Activated T-cell treated with anti-CD3 and anti-CD28 coated beads for 24 hours (primary cell): ENCODE measurements at places on chromosomes 5 and 9.

DNA sequence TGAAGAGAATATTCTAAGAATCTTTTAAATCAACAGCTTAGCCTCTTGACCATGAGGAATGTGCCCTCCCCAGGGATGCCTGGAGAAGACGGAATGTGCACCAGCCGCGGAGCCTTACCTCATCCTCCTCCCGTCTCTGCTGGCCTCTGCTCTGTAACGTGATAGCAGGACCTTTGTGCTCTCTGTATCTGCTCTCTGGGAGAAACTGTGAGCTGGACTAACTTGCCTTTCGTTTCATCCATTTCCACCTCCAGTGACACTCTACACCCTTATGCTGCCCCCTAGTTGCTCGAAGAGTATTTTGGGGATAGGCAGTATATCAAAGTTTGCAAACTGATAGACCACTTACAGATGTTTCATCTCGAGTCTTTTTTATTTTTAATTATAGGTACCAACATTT, 141.4 kb downstream of the NPR3 start:
- DNase-seq, result no peak

- no peak for DNase-seq
Observed at GRCh38 chr9:33475357-33475756, 1.6 kb upstream of the NOL6 start.

- DNase-seq, result no peak
Observed at GRCh38 chr5:14164164-14165163, 21.3 kb downstream of the TRIO start.

- DNase-seq, result no peak
Observed at GRCh38 chr5:52656569-52657246, 131.0 kb upstream of the ITGA1 start.

GRCh38 chr5:505951-506525, 18.2 kb downstream of the SLC9A3 start:
- DNase-seq, result no peak

DNA sequence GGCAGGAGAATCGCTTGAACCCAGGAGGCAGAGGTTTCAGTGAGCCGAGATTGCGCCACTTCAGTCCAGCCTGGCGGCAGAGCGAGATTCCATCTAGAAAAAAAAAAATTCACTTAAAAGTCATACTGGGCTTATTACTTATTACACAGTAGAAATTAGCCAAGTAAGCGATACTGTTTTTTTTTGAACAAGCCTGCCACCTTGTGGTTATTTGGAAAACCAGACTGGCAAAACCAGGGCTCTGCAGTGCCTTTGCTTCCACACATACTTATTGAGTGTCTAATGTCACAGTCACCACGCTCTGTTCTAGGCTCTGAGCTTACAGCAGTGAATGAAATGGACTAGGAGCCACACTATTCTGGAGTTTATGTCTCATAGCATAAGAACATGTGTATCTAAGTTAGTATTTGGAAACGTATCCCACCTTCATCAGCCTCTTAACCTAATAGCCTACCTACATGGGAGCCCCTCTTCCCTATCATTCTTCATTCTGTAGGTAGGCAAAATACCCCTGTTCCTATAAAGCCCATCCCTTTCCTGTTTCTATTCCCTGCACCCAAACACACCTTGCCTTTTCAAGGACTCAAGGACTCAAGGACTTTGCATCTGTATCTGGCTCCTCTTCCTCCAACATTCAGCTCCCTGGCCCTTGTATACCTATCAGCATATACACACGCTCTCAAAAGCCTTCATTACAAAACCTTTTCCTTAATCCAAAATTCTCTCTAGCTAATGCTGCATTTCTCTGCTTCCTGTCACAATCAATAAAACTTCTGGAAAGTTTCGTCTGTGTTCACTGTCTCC, 13.9 kb upstream of the BASP1 start:
- no peak for DNase-seq

- DNase-seq, result no peak
Observed at GRCh38 chr5:177470759-177471536, 2.5 kb downstream of the DBN1 start.

- no peak for DNase-seq
Observed at GRCh38 chr5:14748180-14748900, 83.8 kb downstream of the OTULIN start.

DNA sequence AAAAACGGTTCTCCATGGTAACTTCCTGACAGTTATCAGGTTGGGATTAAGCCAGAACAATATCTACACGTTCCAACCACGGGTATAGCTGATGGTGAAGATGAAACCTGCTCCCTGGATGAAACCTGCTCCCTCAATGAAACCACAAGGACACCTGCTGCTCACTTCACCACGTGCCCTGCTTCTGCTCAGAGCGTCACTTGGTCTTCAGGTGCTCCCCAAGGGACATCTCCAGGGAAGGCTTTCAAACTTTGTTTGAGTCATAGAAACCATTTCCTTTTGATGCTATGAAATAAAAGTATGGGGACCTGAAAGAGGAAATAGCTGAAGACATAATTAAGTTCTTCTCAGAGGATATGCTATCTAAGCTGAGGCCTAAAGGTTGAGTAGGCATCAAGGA, 242.4 kb downstream of the MED10 start:
- no peak for DNase-seq

DNA sequence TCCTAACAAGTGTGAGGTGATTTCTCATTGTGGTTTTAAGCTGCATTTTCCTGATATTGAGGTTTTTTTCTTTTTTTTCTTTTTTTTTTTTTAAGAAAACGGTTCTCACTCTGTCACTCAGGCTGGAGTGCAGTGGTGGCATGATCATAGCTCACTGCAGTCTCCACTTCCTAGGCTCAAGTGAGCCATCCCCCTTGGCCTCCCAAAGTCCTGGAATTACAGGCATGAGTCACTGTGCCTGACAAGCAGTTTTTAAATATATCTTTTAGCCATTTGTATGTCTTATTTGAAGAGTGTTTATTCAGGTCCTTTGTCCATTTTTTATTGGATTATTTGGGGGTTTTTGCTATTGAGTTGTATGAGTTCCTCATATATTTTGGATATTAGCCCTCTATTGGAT, 53.8 kb downstream of the GCNT1 start:
- DNase-seq, result no peak

GRCh38 chr9:95506428-95506677, 10.4 kb downstream of the PTCH1 start:
- DNase-seq, result no peak

- peak; percentile 39 for DNase-seq
Observed at GRCh38 chr9:136546697-136547501, 1.1 kb upstream of the NOTCH1 start.

DNA sequence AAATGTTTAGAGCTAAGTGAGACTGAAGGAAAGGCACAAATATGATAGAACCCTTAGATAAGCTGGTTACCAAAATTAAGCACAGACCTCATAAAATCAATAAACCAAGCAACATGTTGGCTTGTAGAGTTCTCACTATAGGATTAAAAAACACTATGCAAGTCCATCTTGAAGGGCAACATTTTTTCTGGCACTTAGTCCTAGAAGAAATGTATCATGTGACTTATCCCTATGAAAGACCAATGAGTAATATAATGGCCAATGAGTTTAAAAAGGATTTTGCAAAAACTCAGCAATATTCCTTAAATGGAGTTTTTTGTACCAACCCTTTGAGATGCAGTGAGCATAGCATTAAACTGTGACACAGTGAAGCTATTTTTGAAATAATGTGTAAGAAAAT, 216.3 kb upstream of the ADRA1B start:
- DNase-seq, result no peak

GRCh38 chr9:124353811-124354274, 61.4 kb downstream of the PSMB7 start:
- DNase-seq, result no peak

DNA sequence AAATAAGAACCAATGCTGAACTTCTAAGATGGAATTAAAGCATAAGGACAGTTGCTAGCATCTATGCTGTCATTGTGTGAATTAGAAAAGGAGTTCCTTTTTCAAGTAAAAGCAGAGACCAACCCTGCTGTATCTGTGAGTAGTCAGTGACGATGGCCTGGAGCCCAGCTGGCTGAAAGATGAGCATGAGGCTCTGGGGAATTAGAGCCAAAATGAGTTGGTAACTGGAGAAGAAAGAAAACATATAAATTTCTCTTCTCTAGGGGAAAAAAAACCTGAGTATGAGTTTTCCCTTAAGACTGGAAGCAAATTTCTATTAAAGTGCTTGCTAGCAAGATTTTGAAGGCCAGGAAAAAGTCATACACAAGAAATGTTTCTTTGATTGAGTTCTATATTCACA, 1.6 kb upstream of the SPZ1 start:
- DNase-seq, result no peak

DNA sequence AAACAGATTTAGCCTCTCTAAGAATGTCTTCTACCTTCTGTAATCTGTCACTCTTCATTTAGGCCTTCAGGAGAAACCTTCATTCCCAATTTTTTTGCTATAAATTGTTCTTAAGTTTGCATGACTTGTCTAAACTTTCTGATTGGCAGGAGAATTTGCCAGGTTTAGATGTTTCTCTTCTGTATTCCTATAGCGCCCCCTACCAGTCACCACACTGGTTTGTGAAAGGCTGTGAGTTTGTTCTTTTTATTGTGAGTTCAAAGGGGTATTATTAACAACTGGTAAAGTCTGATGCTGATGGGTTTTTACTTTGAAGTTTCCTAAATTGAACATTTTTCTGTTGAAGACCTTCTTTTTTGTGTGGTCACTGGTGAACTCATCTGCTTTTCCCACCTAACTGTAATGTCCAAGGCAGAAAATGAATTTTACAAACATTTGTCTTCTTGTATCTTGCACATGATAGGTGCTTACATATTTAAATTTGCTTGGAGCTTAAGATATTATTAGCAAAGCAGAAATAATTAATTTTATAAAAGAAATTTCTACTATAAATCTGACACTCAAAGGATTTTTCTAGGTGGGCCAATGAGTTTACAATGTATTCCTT, 18.4 kb upstream of the F2RL2 start:
- peak; percentile 60 for DNase-seq

GRCh38 chr5:58002323-58002722, 457.6 kb downstream of the PLK2 start:
- no peak for DNase-seq

DNA sequence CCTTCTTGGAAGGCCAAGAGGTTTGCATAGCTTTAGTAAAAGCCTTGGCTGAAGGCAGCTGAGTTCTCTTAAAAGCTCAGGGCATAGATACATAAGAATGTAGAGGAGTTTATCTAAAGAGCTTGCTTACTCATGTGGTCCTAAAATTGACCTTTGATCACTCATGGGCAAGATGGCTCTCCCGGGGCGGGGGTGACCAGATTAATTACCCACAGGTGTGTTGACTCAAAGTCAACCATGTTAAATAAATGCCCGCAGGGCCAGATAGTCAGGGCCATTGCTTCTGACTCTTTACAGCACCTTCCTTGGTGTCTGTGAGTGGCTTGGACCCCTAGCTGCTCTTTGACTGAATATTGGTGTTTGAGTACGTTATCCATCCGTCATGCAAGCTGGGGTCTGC, 33.1 kb upstream of the GHR start:
- no peak for DNase-seq

DNA sequence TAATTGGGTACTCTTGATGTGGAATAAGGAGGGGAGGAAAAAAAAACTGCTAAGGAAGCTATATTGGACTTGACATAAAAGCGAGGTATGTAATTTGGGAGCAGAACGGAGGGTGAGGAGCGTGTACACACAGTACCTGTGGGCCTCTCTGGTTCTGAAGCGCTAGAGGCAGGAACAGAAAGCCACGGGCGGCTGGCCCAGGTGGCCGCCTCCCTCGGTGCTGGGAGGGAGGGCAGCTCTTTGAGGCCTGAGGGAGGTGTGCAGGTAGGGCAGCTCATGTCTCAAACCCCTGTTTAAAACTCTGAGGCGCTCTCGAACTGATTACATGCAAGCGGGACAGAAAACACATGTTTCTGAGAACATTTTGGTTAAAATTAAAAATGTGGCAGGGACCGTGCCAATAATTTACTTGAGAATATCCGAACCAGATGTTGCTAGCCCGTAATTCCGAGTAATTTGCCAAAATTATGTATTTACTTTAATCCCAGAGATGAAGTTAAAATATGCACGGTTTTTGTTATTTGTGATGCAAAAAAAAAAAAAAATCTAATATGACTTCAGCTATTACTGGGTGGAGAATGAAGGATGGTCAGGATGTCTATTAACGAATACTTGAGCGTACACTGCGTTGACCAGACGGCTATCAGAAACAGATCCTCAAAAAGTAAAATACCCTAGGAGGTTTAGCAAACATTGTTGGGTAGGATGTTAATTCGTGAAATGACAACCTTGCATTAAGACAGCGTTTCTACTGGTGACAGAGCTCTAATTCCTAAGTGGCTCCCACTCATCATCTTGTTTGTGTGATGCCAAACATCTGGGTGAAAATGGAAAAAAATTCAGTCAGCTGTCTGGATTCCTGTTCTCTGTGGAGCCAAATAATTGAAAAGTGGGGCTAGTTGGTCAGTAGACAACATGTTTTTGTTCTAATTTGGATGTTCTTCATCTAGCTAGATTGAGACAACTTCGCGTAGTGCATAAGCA, 24.4 kb upstream of the STC2 start:
- DNase-seq, result no peak

DNA sequence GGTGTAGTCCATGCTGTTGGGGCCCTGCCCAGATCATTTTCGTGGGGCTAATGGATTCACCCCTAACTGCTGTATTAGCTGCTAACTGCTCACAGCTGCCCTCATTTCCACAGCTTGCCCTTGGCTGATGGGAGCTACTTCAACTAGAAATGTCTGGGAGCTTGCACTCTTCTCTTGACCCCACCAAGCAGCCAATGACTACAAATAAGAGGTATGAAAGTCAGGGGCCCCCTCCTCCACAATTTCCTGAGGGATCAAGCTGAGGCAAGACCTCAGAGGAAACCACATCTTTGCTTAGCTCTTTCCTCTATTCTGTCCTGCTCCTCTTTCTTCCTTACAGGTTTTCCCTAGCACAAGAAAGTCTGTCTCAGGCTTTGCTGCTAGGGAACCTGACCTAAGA, 397.5 kb downstream of the MLLT3 start:
- DNase-seq, result no peak

DNA sequence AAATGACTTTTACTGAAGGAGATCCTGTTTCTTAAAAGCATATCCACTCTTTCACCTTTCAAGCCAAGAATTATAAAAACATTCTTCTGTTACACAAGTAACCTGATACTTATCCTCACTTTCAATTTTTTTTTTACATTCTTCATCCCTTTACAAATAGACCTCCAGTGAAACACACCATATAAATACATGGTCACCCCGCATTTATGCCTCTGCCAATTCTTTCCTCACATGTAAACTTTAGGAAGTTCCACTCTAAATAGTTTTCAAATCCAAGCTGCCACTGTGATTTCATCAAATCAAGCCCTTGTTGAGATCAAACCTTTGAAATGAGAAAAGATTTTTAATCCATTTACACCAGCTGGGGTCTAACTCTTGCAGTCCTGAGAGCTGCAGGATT, 40.0 kb downstream of the GAS1 start:
- DNase-seq, result no peak
